ENCODE measurements at places on chromosomes 7 and 10. TPM values are rescaled to one million over a fixed set of nuclear protein-coding genes. Genes with fewer than 3 reads are reported as not detected.

Gene MGAM2
- not detected for total RNA-seq

DNA sequence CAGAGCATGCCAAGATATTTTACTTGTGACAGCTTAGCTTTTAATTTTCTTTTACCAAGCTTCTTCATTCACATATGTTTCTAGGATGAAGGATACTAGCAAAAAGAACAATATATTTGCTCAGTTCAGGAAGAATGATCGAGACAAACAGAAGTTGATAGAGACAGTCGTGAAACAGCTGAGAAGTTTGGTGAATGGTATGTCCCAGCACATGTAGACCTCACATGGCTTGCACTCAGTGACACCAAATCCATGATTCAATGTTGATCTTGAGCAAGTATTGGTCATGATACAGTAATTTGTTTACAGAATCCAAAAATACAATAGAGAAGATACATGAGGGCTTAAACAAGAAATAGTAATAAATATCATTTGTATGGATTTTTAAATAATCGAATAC, 2.5 kb upstream of the CYP26C1 start:
- peaks cover 2% of the 10 kb centered on the region for H3K36me3 ChIP-seq
- H3K4me3 ChIP-seq: no peak overlapping the region
- DNase-seq: no peak
- peaks cover 6% of the 10 kb centered on the region for H3K4me1 ChIP-seq
- peaks cover 19% of the 10 kb centered on the region for H3K27me3 ChIP-seq

DNA sequence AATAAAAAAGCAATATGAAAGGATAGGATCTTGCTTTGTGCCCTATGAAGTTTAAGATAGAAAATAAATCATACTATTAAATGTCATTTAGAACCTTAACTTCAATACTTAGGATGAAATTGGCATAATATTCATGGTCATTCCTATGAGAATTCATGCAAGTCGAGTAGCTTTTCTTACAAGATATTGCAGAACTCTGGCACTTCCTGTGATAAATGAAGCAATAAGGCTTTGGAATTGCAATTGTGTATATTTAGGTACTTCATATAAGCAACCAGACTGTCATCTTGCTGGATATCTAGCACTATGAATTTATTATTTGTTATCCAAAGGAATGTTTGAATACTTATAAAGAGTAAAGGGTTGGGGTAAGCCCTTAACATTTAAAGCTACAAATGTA, 116.5 kb downstream of the ZNF438 start:
- peaks cover 4% of the 10 kb centered on the region for H3K36me3 ChIP-seq
- H3K27ac ChIP-seq: no peak overlapping the region
- H3K4me1 ChIP-seq: no peaks in the 10 kb centered on the region

Gene DIP2C
- 1.7 TPM for total RNA-seq

- H3K27ac ChIP-seq: no peak overlapping the region
- H3K4me1 ChIP-seq: peaks cover 9% of the 10 kb centered on the region
- H3K36me3 ChIP-seq: peaks cover 1% of the 10 kb centered on the region
- no peak for DNase-seq
- H3K4me3 ChIP-seq: no peak overlapping the region
- peaks cover 6% of the 10 kb centered on the region for H3K27me3 ChIP-seq
Observed at GRCh38 chr10:49571388-49571787, 32.5 kb upstream of the ERCC6 start.

All from activated naive CD8-positive, alpha-beta T cell treated with anti-CD3 and anti-CD28 coated beads, Interleukin-2, amount 10 ng/mL, durations not matched to agents 7 days and 5 days (primary cell).